ENCODE measurements at places on chromosomes 6 and 20.

- DNase-seq: no peak
Observed at GRCh38 chr20:58988565-58988882, 7.5 kb downstream of the NELFCD start.

DNA sequence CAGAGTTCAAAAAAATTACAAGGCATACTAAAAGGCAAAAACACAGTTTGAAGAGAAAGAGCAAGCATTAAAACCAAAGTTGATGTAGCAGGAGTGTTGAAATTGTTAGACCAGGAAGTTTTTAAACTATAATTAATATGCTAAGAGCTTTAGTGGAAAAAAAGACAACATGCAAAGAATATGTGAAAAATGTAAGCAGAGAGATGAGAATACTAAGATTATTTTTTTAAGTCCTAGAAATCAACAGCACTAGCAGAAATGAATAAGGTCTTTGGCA, 192.6 kb downstream of the ERMARD start:
- no peak for DNase-seq

GRCh38 chr6:131979515-131980337, 28.6 kb upstream of the CCN2 start:
- no peak for DNase-seq

DNA sequence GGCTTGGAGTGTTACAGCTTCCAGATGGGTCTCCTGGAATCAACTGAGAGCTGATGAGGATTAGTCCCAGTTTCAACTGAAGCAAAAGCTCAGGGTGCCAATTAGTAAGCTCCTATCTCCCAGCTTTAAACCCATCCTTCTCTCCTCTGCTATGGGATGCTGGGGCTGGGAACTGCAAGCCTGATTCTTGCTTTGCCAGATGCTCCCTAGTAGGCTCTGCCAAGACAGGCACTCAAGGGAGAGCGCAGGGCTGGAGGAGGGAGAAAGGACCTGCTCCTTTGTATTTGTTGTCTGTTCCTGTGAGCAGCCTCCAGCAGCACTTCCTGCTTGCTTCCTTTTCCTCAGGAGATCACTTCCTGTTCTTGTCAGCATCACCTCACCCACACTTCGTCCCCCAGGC, 309.7 kb downstream of the KIF16B start:
- no peak for DNase-seq

DNA sequence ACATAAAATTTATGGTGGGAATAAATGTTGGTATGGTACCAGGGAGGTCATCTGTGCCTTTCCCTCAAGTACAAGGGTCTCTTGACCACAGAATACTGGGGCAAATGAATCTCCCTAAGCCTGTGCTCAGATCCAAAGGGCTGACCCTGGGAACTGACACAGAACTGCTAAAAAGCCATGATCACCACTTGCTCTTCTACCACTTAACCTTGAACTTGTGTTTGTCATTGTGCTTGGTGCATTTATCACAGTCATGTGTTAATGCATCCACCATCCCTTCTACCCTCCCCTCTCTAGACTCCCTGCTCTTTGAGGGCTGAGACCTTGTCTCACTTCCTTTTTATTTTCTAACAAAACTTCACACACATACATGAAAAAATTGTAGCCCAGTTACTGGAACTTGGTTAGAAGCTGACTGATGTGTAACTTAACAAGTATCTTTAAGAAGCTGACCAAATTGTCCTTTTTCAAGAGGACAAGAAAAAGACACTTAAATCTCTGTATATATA, 46.1 kb upstream of the PBOV1 start:
- no peak for DNase-seq

DNA sequence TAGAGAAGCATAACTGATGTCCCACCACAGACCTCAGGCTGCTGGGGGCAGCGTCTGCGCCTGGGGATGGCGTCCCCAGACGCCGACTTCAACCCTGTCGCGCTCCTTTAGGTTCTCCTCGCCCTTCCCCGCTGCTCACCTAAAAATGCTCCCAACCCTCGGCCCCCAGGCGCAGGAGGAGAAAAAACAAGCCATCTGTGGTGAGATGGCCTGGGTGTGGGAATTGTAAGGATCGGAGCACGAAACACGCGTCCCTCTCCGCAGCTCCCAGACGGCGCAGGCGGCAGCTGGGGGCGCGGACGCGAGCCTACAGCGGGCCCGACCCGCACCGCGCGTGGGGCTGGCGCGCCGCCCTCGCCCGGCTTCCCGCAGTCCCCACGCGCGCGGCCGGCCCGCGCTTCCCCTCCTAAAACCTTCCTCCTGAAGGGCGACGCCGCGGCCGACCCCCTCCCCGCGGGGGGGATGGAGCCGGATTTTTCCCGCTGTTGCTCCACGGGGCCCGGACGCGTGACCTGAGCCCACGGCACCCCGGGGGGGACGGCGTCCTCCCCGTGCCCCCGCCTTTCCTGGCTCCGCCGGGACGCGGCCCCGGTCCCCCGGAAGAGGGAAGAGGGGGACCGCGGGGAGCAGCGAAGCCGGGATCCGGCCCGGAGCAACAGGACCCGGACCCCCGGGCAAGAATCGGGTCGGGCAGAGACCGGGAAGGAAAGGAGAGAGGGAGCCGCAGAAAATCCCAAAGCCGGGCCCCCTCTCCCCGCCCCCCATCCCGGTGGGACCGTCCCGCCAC, 611 bp downstream of the EPB41L2 start:
- DNase-seq: no peak

- peak; percentile 74 for DNase-seq
Observed at GRCh38 chr6:122610690-122611455, 668 bp downstream of the PKIB start.

DNA sequence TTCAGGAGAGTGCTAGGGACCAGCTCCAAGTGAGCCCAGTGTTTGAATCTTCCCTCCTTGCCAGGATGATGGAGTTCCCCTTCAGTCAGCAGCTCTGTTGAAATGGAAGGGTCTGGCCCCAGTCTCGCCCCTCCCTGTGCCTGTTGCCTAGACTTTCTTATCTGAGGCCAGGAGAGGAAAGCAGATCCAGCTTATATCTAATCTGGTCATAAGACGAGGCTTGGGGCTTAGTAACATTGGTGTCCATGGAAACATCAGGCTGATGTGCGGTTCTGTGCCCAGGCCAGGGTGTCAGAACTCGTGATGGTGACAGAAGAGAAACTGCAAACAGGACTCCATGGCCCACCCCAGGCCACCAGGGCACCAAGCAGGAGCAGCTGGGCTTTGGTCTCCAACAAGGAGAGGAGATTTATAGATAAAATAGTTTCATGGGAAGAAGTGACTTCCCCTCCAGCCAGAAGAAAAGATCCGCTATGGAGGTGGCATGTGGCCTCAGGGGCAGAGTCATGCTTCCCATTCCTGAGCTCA, 9.8 kb downstream of the MAS1L start:
- no peak for DNase-seq

- DNase-seq: no peak
Observed at GRCh38 chr6:106702046-106702445, 72.7 kb downstream of the QRSL1 start.

GRCh38 chr6:108353853-108354252, 59.0 kb downstream of the AFG1L start:
- DNase-seq: no peak

GRCh38 chr20:53608456-53609452, 15.1 kb upstream of the ZNF217 start:
- DNase-seq: no peak

DNA sequence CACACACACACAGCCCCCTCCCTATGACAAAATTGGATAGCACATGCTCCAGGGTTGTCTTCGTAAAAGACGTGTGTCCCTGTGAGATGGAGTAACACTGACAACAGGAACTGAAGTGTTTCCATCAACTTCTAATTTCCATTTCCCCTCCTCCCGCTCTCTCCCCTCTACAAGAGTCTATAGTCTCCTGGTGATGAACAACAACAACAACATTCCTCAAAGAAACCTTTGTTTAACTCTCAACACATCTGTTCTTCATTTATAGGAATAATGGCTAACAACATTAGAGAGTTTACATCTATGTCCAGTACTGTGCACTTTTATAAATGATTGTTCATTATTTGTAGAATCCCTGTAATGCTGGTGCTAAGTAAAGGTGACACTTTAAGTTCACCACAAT, 205.8 kb upstream of the SSTR4 start:
- DNase-seq: no peak

GRCh38 chr6:30483677-30484279, 5.5 kb upstream of the HLA-E start:
- peak; percentile 4 for DNase-seq

- no peak for DNase-seq
Observed at GRCh38 chr6:3549314-3549940, 92.6 kb upstream of the SLC22A23 start.

- peak; percentile 56 for DNase-seq
Observed at GRCh38 chr6:157379656-157380457, 1.1 kb upstream of the ZDHHC14 start.

DNA sequence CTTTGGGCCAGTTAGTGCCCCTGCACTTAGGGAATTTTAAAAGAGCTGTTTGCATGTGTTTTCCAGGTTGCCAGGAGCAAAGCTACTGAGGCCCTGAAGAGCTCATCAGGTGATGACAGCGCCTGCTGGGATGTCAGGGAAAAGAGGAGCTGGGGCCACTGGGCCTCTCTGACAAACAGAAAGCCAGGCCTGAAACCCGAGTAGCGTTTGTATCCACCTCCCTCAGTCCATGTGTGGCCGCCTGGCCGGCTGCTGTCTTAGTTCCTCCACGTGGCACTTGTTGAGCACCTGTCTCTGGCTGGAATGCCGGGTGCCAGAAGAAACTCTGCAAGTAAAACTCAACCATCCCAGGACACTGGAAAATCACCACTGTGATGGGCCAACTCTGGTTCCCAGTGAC, 601.2 kb downstream of the CDH26 start:
- no peak for DNase-seq

DNA sequence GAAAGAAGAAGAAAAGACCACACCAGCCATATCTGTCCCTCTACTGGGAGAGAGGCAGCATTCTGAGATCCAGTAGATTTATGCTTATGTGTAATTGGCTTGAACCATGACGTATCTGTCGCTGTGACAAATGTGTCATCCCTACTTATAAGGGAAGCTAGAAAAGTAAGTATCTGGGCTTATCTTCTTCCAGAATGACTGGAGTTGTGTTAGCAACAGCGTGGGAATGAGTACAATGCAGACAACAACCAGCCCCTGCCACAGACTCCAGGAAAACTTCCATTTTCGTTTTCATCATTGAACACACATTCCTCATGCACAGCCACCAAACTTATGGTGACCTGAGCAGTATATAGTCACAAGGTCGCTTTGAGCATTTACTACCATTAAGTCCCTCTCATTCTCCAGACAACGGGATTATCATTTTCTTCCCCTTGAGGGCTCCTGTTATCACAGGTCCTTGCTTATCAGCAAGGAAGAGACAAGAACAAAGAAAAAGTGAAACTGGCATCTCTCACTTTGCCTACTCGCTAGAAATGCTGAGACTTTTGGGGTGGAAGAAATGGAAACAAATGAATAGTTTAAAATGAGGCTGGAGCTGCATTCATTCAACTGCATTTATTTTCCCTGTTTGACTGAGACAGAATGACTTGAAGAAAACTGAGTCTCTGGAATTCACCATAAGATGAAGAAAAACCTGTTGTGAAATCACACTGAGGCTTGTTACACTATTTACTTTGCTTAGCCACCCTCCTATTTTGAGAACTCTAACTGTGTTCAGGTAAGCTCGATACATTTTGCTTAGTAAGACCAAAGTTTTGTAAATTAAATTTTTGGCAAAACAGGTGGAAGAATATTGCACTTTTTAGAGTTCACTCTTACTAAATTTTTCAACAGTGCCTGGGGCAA, 149.3 kb upstream of the FOXQ1 start:
- DNase-seq: no peak

DNA sequence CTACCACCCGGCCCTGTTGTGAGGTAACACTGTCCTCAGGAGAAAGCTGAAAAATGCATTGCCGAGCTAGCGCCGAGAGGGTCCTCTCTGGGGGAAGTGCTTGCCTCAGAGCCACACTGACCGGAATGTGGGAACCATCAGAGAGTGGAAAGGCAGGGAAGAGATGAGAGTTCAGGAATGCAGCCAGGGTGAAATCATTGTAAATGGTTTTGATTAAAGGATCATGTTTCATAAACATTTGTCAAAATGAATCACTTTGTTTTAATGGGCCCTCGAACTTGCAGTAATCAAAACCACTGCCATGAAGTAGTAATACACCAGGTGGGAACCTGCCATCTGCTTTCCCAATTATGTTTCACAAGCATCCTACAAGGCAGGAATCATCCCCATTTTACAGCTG, 16.9 kb upstream of the IL17F start:
- no peak for DNase-seq

GRCh38 chr6:37170273-37171200, 585 bp downstream of the PIM1 start:
- DNase-seq: no peak

GRCh38 chr20:36435592-36436541, 105.5 kb upstream of the MYL9 start:
- no peak for DNase-seq

Measured in LNCaP clone FGC (cell line).